Esophagus squamous epithelium (tissue), 5 donors: ENCODE measurements at places on chromosomes 1 and 21.

- no peaks in the 10 kb centered on the region for H3K36me3 ChIP-seq
- no peak overlapping the region for H3K27ac ChIP-seq
- no peaks in the 10 kb centered on the region for H3K27me3 ChIP-seq
- no peak for DNase-seq
- H3K4me3 ChIP-seq: no peak overlapping the region
Measured at GRCh38 chr1:12405325-12406210, 175.7 kb downstream of the VPS13D start.

- DNase-seq: no peak
- no peaks in the 10 kb centered on the region for H3K27me3 ChIP-seq
- H3K27ac ChIP-seq: peak overlapping the region; percentile 99
- H3K4me1 ChIP-seq: peaks cover 53% of the 10 kb centered on the region
Measured at GRCh38 chr1:15835205-15835740, 12.2 kb upstream of the SPEN start.

- H3K4me1 ChIP-seq: no peaks in the 10 kb centered on the region
- H3K36me3 ChIP-seq: no peaks in the 10 kb centered on the region
- no peak overlapping the region for H3K27ac ChIP-seq
- H3K27me3 ChIP-seq: no peaks in the 10 kb centered on the region
- H3K4me3 ChIP-seq: no peak overlapping the region
Measured at GRCh38 chr1:228793032-228793431, 57.8 kb downstream of the RHOU start.

- H3K4me1 ChIP-seq: peaks cover 17% of the 10 kb centered on the region
- peak overlapping the region; percentile 60 for H3K27ac ChIP-seq
- no peaks in the 10 kb centered on the region for H3K27me3 ChIP-seq
- H3K4me3 ChIP-seq: peak overlapping the region; percentile 37
- no peak for DNase-seq
Measured at GRCh38 chr21:43332861-43333297, 94.1 kb downstream of the SIK1 start.

GRCh38 chr1:25543425-25544242 is at the start of gene LDLRAP1:
TSS of gene LDLRAP1 (plus strand) at chr1:25543606. CDS start at chr1:25543699, 93 bp downstream.
- DNase-seq: no peak
- H3K27me3 ChIP-seq: no peaks in the 10 kb centered on the region
- H3K27ac ChIP-seq: peak within 1 kb of the TSS; percentile 89
- peaks cover 54% of the 10 kb centered on the region for H3K4me1 ChIP-seq
- peak within 1 kb of the TSS; percentile 88 for H3K4me3 ChIP-seq

- H3K4me1 ChIP-seq: no peaks in the 10 kb centered on the region
- peaks cover 30% of the 10 kb centered on the region for H3K36me3 ChIP-seq
- no peak overlapping the region for H3K4me3 ChIP-seq
Measured at GRCh38 chr1:211761400-211761799, 69.2 kb downstream of the LPGAT1 start.

DNA sequence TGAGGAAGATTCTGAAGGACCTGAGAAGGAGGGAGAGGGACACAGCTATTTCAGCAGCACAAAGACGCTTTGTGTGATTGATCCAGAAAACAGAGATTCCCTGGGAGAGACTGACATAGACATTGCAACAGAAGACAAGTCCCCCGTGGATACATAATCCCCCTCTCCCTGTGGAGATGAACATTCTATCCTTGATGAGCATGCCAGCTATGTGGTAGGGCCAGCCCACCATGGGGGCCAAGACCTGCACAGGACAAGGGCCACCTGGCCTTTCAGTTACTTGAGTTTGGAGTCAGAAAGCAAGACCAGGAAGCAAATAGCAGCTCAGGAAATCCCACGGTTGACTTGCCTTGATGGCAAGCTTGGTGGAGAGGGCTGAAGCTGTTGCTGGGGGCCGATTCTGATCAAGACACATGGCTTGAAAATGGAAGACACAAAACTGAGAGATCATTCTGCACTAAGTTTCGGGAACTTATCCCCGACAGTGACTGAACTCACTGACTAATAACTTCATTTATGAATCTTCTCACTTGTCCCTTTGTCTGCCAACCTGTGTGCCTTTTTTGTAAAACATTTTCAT is 161.3 kb upstream of the SGIP1 start:
- H3K27me3 ChIP-seq: no peaks in the 10 kb centered on the region
- H3K4me1 ChIP-seq: no peaks in the 10 kb centered on the region
- H3K27ac ChIP-seq: peak overlapping the region; percentile 48
- no peak for DNase-seq

DNA sequence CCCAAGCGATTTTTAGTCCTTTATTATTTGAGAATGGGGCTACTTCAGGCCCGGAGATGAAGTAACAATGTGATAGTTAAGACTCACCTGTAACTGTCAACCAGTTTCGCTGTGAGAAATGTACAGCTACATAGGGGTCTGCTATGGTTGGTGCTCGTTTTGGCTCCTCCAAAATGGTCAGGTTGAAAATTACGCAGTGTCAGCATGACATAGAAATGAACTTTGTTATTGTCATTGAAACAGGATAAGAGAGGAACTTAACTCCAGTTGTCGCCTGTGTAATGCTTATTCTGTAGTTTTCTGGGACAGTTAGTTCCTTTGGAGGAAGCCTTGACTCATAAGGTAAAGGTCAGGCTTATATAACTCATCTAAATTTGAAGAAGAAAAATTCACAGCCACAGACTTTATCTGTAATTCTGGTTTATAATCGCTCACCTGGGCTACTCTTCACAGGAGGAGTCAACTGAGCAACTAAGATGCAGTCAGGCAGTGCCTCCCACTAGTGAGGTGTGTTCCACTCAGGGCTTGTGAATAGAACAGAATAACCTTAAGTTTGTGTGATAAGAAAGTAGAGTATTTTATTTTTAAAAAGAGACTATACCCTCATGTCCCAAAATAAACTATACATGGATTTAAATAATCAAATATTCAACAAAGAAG is 130.9 kb downstream of the CD247 start:
- no peak overlapping the region for H3K4me3 ChIP-seq
- H3K27me3 ChIP-seq: no peaks in the 10 kb centered on the region
- no peak overlapping the region for H3K27ac ChIP-seq
- no peaks in the 10 kb centered on the region for H3K36me3 ChIP-seq
- H3K4me1 ChIP-seq: no peaks in the 10 kb centered on the region

DNA sequence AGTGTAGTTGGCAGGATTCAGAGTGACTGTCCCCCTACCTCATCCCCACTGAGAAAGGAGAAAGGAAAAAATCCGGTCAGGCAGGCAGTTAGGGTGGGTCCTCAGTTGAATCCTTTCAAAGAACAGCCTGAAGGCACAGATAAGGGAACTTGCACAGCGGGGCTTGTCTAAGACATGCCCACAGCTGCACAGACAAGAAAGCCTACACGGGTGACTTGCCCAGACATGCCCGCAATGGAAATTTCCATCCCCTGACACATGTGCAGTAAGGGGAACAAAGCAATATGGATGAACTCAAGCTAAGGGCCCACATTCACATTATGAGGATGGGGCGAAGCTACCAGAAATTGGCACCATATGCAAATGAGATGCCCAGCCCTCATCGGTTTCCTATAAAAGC is 82.5 kb downstream of the DESI2 start:
- no peaks in the 10 kb centered on the region for H3K27me3 ChIP-seq
- peaks cover 6% of the 10 kb centered on the region for H3K4me1 ChIP-seq
- H3K4me3 ChIP-seq: no peak overlapping the region

- H3K36me3 ChIP-seq: no peaks in the 10 kb centered on the region
- no peak overlapping the region for H3K27ac ChIP-seq
- DNase-seq: no peak
- no peaks in the 10 kb centered on the region for H3K27me3 ChIP-seq
Measured at GRCh38 chr1:162138599-162139181, 69.2 kb downstream of the NOS1AP start.

GRCh38 chr1:17584539-17584938 is 45.0 kb downstream of the ARHGEF10L start:
- H3K27me3 ChIP-seq: no peaks in the 10 kb centered on the region
- H3K27ac ChIP-seq: no peak overlapping the region
- peaks cover 51% of the 10 kb centered on the region for H3K4me1 ChIP-seq
- peaks cover 68% of the 10 kb centered on the region for H3K36me3 ChIP-seq
- H3K4me3 ChIP-seq: no peak overlapping the region
- no peak for DNase-seq

DNA sequence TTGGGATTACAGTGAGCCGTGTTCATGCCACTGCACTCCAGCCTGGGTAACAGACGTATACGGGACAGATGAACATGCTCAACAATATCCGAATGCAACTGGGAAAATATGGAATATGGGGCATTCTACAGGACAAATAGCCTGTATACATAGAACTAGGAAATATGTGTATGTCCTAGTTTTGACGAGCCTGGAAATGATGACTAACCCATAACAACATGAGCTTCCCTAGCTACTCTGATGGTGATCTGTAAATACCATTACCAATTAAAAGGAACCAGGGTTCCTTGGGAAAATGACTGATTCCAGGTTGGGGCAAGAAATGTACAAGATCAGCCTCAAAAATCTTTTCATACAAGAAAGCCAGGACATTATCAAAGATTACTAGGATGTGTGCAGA is 42.8 kb upstream of the ARTN start:
- DNase-seq: no peak
- H3K4me3 ChIP-seq: no peak overlapping the region
- no peaks in the 10 kb centered on the region for H3K4me1 ChIP-seq
- H3K27me3 ChIP-seq: no peaks in the 10 kb centered on the region
- H3K27ac ChIP-seq: no peak overlapping the region
- H3K36me3 ChIP-seq: no peaks in the 10 kb centered on the region

DNA sequence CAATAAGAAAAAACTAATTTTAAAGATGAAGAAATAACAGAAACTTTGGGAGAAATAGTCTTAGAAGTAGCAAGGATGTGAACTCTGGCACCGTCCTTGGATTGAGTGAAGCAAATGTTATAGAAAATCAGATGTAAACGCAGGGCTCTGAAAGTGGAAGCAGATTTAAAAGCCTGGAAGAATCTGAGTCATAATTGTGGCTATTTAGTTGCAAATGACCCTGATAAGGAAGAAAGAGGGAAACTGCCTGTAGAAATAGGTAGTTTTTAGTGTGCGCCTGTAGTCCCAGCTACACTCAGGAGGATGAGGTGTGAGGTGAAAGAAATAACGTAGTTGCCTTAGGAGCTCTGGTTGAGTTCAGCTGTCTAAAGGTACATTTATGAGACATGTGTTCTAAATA is 101.0 kb downstream of the NGF start:
- no peaks in the 10 kb centered on the region for H3K27me3 ChIP-seq
- H3K4me1 ChIP-seq: no peaks in the 10 kb centered on the region
- no peak for DNase-seq
- H3K27ac ChIP-seq: no peak overlapping the region
- H3K36me3 ChIP-seq: no peaks in the 10 kb centered on the region

DNA sequence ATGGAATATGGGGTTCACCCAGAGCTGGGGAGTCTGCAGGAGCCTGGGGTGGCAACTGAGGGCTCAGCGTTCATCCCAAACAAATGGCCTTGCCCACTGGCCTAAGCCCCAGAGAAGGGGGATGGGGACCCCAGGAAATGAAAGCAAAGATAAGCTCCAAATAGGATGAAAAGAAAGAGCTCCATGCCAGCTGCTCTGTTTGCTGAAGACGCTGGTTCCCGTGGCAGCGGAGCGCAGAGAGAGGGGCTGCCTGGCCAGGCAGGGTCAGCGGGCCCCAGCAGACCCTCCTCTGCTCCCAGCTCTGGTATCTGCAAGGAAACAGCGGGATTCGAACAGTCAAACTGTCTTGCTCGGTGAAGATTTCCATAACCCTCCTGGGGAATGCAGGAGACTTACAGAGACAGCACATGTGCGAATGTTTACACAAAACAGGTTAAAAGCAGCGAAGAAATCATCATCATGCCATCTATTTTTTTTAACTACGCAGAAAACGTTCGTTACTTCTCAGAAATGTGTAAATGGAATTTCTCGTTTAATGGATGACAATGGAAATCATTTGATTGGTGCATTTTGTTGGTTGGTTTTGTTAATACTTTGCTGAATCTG is 94.4 kb downstream of the PDE9A start:
- DNase-seq: no peak
- H3K27ac ChIP-seq: peak overlapping the region; percentile 70
- no peaks in the 10 kb centered on the region for H3K4me1 ChIP-seq
- no peaks in the 10 kb centered on the region for H3K27me3 ChIP-seq
- no peaks in the 10 kb centered on the region for H3K36me3 ChIP-seq

GRCh38 chr1:154398141-154398540 is 7.0 kb upstream of the IL6R start:
- no peak for DNase-seq
- H3K27ac ChIP-seq: no peak overlapping the region
- no peaks in the 10 kb centered on the region for H3K36me3 ChIP-seq
- no peaks in the 10 kb centered on the region for H3K4me1 ChIP-seq

GRCh38 chr1:232335261-232335660 is 294.7 kb downstream of the SIPA1L2 start:
- DNase-seq: no peak
- peaks cover 11% of the 10 kb centered on the region for H3K4me1 ChIP-seq
- no peak overlapping the region for H3K4me3 ChIP-seq

GRCh38 chr21:32803651-32804050 is 32.1 kb upstream of the PAXBP1 start:
- H3K27me3 ChIP-seq: no peaks in the 10 kb centered on the region
- H3K4me1 ChIP-seq: no peaks in the 10 kb centered on the region
- H3K36me3 ChIP-seq: no peaks in the 10 kb centered on the region
- no peak overlapping the region for H3K4me3 ChIP-seq
- no peak overlapping the region for H3K27ac ChIP-seq
- DNase-seq: no peak

- H3K27ac ChIP-seq: no peak overlapping the region
- no peak overlapping the region for H3K4me3 ChIP-seq
- no peaks in the 10 kb centered on the region for H3K36me3 ChIP-seq
- H3K27me3 ChIP-seq: no peaks in the 10 kb centered on the region
Measured at GRCh38 chr1:94316836-94317789, 79.7 kb upstream of the ARHGAP29 start.

DNA sequence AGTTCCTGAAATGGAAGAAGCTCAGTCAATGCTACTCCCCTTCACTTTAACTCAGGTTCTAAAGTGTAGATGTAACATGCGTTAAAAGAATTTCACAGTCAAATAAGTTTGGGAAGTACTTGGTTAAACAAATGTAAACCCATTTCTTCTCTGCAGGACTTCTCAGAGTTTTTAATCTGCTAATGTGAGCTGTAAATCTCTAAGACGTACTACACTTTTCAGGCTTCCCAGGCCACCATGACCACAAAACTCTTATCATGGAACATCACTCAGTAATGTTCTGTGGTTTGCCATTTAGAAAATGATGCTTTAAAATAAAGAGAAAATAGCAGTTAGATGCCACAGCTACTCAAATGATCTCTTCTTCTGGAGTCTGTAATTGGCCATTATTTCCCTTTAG is 104.3 kb downstream of the HHIPL2 start:
- H3K4me1 ChIP-seq: no peaks in the 10 kb centered on the region
- DNase-seq: no peak
- no peaks in the 10 kb centered on the region for H3K36me3 ChIP-seq

- H3K36me3 ChIP-seq: no peaks in the 10 kb centered on the region
- DNase-seq: no peak
- H3K4me3 ChIP-seq: peak overlapping the region; percentile 86
- H3K4me1 ChIP-seq: peaks cover 34% of the 10 kb centered on the region
- no peaks in the 10 kb centered on the region for H3K27me3 ChIP-seq
Measured at GRCh38 chr1:110211496-110212168, 1.5 kb downstream of the KCNC4 start.
